Stimulated activated CD4-positive, alpha-beta T cell treated with anti-CD3 and anti-CD28 coated beads, TNF-alpha, amount 100 ng/mL, for 48 hours (primary cell): ENCODE measurements at places on chromosomes 12 and 14.

GRCh38 chr12:124188561-124189405 lies 106.1 kb upstream of the RFLNA start:
- DNase-seq: no peak

DNA sequence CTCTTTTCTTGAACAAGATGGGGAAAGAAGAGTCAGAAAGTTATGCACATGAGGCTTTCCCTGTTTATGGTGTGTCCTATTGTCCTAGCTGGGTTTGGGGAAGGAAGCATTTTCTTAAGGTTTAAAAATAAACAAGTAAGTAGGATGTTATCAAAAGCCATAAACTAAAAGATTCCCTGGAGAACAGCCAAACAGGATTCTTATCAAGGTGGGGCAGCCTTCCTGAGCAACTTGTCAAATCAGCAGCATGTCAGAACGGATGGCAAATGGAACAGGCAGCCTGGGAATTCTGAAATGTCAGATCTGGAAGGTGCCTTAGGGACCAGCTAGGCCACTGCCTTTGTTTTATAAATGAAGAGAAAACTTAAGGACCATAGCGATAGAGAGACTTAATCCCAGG lies 152.2 kb upstream of the RGS6 start:
- DNase-seq: no peak

- DNase-seq: no peak
These were observed 185.6 kb downstream of the ZFP36L1 start for GRCh38 chr14:68607081-68607866.

GRCh38 chr12:21934173-21934572 lies 7.1 kb downstream of the ABCC9 start:
- no peak for DNase-seq

GRCh38 chr12:92213166-92213565 lies 67.5 kb upstream of the BTG1 start:
- no peak for DNase-seq

DNA sequence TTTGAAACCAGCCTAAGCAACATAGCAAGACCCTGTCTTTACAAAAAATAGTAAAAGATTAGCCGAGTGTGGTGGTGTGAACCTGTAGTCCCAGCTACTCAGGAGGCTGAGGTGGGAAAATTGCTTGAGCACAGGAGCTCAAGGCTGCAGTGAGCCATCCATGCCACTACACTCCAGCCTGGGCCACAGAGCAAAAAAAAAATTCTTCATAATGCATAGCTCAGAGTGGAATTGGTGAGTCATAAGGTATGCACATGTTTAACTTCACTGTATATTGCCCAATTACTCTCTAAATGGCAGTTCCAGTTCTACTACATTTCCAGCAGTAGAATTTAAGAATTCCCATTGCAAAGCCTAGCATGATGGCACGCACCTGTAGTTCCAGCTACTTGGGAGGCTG lies 26.8 kb upstream of the CLIP1 start:
- DNase-seq: no peak

DNA sequence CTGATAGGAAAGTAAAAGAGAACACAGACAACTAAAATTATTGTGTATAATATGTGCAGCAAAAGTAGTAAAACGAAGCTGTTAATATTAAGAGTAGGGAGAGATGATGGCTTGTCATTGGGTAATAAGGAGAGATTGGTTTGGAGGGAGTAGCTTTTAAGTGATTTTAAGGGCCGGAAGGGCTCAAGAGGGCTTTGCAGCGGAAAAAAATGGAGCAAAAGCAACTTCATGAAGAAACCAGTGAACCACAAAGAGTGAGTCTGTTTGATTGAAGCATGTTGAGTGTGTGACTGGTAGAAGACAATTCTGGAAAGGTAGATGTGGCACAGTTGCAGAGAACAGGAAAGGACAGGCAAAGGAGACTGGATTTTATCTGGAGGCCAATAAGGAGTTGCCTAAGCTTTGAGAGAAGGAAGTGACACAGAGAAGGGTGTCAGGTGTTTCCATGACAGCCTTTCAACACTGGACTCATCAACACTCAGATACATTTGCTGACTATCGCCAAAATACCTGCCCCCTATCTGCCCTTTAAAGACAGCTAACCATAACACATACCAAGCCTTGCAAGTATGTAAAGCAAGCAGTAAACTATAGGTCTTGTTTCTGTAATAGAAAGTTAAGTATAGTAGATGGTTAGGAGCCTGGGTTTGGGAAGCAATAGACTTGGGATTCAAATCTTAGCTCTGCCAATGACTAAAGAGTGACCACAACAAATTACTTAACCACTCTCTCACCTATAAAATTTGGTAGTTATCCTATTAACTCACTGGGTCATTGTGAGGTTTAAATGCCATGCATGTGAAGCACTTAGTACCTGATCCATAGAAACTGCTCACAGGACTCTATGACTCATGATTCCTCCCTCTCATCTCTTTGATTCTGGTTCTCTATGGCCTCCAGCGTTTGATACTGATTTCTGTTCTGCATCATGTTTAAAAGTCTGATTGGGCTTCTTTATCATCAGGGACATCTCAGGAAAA lies 117.3 kb upstream of the LMNTD1 start:
- DNase-seq: no peak

- DNase-seq: no peak
These were observed 12.1 kb upstream of the FBRSL1 start for GRCh38 chr12:132477703-132478432.

GRCh38 chr14:77502109-77502782 lies 3.6 kb upstream of the ISM2 start:
- no peak for DNase-seq

DNA sequence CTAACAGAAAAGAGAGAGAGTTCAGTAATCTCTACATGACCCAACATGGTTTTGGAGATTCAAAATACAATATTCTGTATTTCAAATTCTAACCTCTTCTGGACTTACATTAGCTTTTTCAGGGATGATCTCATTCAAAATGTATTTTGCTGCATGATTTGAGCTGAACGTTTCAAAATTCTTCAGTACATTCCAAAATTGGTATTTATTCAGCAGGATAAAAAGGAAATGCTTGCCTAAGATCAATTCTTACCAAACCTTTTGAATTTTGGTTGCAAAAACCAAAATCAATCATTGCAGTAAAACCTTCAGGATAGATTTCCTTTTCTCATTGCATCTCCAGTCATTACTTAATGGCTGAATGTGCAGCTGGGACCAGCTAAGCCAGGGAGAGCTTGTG lies 1761.3 kb upstream of the SEL1L start:
- DNase-seq: no peak

GRCh38 chr12:6766651-6767349 lies 637 bp downstream of the PTMS start:
- no peak for DNase-seq
